NCI-H2107 (cell line): ENCODE measurements at places on chromosomes 2 and 18.
A peak's percentile ranks its signal among the peaks of the same experiment; 100 is the strongest.

DNA sequence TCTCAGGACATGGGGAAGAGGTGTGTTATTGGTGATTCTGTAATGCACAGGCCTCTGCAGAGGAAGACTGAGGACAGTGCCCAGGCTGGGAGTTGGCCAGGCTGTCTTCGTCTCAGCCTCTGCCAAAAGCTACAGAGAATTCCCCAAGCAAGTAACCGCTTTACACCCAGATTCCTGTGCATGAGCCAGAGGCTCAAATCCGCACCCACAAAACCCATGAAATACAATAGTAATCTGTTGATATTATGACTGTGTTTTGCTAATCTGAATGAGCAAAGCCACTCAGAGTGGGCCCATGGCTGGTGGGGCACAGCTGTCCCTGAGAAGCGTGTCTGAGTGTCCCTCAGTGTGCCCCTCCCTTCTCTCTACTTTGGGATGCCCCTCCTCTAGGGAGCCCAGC lies 149.5 kb upstream of the PXDN start:
- DNase-seq, result no peak

GRCh38 chr2:8146132-8147005 lies 535.5 kb upstream of the ID2 start:
- DNase-seq, result peak; percentile 54

GRCh38 chr18:52403291-52404021 lies 63.5 kb downstream of the DCC start:
- no peak for DNase-seq

GRCh38 chr2:222242532-222242931 lies 56.3 kb downstream of the PAX3 start:
- no peak for DNase-seq

GRCh38 chr18:58239879-58240278 lies 195.9 kb downstream of the NEDD4L start:
- DNase-seq, result no peak

DNA sequence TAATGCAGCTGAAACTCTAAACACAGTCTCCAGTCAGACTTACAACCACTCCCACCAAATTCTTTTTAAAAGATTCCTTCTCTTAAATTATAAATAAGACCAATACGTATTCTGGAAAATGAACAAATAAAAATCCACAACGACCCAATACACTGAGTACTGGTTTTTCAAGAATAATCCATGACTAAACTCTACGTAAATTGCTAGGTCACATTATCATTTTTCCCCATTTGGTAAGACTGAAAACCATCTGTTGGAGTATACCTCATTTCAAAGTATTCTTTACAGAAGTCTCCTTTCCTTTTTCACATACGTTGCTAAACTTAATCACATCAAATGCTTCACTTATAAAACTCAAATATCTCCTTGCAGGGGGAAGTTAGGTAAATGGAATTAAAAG lies 6.0 kb downstream of the ZNF516 start:
- DNase-seq, result no peak

DNA sequence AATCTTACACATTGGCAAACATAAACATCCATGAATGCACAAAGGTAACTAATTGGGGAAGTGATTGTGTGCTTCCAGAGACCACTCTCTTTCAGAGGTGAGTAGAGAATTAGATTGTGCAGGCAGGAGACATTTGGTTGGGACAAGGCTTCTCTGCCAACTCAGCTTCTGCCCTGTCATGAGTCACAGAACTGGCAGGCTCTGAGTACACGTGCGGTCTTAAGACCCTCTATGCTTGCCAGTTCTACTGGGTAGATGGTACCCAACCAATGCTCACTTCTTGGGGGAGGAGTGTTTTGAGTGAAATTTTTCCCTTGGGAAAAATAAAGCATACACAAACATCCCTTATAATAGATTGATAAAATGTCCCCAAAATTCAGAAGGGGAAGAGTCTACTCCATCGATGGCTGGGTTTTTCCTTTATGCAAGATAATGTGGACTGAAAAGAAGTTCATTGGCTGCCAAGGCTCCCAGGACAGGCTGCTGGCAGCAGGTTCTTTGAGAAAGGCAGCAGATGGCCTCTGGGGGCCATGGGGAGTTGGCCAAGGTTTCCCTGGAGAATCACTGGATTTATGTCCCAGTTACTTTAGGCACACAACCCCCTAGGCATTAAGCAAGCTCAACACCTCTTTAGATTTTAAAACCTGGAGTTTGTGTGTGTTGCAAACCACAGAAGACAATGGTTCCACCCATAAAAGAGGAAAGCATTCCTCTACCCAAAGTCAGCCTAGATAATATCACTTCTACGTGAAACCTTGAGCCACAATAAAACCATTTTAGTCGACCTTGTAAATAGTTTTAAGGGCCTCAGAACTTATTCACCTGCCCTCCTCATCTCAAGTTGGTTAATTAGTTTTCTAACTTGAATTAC lies 417.0 kb downstream of the TXNL1 start:
- DNase-seq, result no peak

DNA sequence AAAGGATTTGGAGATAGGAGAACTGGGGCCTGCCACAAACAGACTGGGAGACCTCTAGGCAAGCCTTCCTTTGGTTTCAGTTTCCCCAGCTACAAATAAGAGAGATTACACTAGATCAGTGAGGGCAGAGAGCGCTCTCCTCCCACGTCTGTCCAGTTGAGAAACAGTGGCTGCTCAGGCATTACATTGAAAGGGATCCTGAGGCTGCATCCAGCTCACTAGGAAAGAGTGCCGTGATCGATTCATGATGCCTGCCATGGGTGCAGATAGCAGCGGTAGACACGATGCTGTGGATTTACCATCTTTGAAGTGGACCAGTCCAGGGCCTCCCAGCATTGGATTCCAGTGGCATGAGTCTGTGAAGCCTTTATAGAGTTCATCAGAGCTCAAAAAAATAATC lies 62.6 kb downstream of the EN1 start:
- no peak for DNase-seq

- DNase-seq, result no peak
Measured at GRCh38 chr2:84297155-84297554, 161.9 kb downstream of the SUCLG1 start.

- DNase-seq, result no peak
Measured at GRCh38 chr2:69837533-69837932, 8.1 kb downstream of the GMCL1 start.

DNA sequence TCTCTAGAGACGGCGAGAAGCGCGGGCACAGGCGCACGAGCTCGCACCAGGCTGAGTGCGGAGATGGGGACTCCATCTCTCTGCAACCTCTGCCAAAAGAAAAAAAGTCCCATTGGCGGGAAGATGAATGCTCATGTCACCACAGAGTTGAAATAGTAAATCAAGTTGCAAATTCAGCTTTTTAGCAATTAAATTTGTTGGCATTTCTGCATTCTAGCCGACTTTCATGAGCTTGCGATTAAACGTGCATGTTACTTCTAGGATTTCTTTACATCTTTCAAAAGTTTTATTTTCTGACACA lies 588 bp downstream of the CHAC2 start:
- no peak for DNase-seq

- no peak for DNase-seq
Measured at GRCh38 chr2:159903443-159904126, 105.6 kb upstream of the CD302 start.

- no peak for DNase-seq
Measured at GRCh38 chr2:163681745-163682144, 54.1 kb downstream of the FIGN start.

- DNase-seq, result no peak
Measured at GRCh38 chr2:237201461-237202287, 116.0 kb downstream of the COPS8 start.

GRCh38 chr2:129888461-129888860 lies 91.0 kb upstream of the RAB6C start:
- DNase-seq, result no peak

DNA sequence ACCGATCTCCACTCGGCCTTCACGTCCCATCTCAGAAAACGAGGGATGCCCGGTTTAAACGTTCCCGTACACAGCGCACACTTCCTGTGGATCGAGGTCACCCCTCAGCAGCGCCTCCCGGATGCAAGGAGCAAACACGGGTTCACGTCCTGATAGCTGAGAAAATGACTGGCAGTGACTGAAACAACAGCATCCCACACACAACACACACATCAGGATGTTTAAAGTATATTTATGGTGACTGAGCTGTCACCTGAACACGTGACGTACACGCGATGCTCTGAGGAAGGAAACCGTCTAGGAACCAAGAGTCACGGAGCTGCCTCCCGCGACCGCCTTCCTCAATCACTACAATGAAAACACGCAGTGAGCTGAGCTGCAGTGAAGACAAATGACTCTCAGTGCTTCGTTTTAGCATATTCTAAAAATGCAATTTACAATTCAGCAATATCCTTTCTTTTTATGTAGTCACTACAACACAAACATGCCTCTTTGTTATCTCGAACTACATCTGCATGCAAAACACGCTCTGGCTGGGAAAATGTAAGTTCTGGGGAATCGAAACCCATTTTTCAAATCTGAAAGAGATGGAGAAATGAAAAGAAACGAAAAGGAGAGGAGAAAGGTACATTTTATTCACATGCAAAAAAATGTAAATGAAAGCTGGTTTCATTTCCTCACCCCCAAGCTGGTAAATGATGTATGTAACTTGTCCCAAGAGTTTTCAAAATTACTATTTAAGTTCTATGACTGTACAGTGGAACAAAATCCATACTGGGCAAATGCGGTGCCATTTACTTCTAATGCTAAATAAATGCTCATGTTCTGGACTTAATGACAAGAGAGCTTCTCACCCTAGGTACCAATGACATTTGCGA lies 19.8 kb downstream of the HDAC4 start:
- no peak for DNase-seq

DNA sequence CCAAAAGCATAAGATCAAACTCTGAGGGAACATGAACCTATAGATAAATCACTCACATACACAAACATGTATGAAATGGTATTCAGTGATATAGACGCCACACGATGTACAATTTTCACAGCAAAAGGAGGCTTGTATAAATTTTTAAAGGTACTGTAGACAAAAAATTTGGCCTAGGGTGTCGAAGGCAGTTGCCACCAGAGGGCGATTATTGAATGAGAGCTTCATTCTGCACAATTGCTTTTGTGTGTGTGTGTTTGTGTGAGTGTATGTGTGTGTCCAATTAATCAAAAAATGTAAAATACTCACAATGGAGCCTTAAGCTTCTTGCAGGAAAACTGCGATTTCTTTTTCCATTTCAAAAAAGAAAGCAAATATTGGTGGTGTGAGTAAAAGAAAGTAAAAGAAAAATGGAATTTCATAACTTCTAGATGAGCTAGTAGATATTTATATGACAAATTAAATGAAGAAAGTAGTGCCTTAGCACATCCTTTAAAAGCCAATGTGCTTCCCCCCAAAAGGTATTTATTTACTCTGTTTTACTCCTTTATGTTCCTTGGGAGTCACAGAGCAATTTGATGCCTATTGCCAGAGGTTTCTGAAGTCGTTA lies 800.1 kb downstream of the SATB2 start:
- DNase-seq, result no peak

DNA sequence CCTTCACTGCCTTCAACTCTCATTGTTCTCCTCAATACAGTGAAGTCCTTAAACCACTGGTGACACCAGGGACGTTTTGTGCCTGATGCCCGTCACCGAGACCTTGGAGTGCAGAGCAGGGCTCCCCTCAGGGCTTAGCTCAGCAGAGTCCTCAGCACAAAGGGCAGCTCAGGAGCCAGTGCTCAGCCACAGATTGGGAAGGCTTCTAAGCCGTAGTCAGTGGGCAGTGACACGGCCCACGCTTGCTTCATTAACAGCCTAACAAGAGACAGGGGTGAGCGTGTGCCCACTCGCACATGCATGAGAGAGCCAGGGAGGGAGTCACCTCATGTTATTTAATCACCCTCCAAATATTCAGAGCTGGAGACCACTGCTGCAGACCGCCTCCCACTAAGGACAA lies 137.5 kb downstream of the SH3RF3 start:
- DNase-seq, result no peak

GRCh38 chr18:45825258-45826044 lies at the start of gene SIGLEC15:
SIGLEC15 (plus strand) TSS chr18:45825675; CDS start chr18:45825729, 54 bp downstream.
- peak; percentile 35 for DNase-seq

DNA sequence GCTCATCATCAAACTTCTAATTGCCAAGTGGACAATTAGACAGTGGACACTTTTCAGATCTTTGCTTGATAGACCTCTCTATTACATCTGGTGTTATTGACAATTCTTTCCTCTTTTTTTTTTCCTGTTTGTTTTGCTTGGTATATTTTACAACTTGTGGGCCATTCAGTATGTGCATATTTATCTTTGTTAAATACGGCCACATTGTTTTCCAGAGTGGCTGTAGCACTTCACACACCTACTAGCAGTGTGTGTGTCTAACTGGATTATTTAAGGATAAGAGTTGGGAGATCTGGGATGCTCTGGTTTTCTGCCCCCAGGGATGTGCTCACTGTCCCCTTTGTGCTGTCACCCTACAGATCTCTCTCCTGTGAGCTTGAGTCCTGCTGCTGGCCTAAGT lies 4.1 kb upstream of the SLC4A5 start:
- DNase-seq, result no peak

- no peak for DNase-seq
Measured at GRCh38 chr2:181124497-181124896, 144.1 kb downstream of the UBE2E3 start.
